ENCODE measurements at places on chromosomes 6 and 20.
A peak's percentile ranks its signal among the peaks of the same experiment; 100 is the strongest.

DNA sequence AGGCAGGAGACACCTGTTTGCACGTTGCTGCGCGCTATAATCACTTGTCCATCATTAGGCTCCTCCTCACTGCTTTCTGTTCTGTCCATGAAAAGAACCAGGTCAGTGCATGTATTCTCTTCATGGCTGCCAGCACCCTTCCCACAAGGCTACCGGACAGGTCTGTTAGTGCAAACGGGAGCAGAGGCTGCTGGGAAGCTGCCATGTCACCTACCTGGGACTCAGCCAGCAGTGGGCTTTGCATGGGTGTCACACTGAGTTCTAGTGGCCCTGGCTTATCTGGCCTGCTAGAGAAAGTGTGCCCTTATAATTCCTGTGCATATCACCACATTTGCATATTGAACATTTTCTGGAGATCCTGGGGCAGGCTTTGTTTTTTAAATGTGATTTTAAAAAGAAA lies 24.8 kb downstream of the LYRM2 start:
- no peak for DNase-seq

GRCh38 chr6:1619673-1620503 lies 10.2 kb downstream of the FOXC1 start:
- DNase-seq = no peak

- DNase-seq = no peak
Observed at GRCh38 chr6:150276168-150276936, 92.5 kb upstream of the IYD start.

GRCh38 chr20:33290852-33291251 lies 7.8 kb downstream of the BPIFB1 start:
- DNase-seq = no peak

DNA sequence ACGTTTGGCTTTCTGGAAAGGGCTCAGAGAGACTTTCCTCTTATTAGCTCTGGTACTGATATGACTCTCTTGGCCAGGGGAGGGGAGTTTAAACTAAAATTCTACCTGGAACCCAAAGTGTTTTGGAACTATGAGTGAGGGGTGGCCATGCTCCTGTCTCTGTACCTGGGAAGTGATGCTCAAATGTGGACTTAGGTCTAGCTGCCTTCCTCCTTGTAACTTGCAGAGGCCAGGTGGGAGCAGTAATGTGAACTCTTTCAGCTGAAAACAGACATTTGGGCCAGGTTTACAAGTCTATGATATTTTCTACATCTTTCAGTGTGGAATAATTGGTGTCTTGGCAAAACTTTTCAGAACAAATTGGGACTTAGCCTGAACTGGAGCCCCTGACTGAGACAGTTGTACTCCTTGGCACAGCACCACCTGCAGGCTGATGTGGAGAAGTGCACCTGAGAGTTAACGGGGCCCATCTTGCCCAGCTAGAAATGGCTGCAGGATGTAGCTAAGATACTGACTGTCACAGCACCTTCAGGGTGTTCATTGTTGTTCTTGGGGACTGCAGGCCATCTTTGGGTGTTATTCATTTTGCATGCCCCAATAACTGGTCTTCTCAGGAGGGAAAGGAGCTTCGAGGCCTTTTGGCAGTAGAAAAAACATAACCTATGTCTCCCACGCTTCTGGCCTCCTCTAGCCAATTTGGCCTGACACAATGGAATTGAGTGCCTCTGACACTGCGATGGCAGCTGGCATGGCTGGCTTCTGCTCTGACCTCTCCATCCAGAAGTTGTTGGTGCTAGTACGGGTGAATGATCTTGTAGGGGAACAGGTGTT lies 37.1 kb downstream of the CD109 start:
- peak; percentile 33 for DNase-seq

DNA sequence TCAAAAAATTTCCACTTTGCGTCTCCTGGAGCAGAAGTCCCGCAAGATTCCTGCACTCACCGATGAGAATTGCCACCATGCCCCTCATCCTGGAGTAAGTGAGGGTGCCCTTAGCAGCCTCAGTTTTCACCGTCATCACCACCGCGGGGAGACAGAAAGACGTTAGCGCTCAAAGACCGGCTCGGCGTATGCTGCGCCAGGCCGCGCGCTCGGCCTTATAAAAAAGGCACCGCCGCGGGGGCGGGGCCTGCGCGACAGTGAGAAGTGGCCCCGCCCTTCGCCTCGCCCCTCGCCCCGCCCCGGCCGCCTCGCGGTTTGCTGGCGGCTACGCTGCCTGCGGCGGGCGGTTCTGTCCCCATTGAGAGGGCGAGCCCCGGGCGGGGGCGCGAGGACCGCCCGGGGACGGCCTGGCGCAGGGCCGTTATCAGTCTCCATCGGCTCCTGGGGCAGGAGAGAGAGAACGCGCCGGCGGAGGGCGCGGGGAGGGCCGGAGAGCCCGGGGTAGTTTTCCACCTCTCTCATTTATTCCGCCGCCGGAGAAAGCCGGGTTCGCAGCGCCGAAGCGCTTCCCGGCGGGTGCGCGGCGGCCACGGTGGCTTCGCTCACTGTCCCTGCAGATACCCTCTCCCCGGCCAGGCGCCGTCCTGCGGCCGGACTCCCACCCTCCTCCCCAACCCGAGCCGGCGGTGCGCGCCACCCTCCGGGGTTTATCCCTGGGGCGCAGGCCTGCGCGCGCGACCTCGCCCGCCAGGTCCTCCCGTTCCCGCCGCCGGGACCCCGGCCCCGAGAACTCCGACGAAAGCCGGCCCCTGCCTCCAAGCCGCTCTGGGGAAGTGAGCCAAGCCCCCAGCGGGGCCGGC lies 122.5 kb upstream of the SLC2A12 start:
- peak; percentile 79 for DNase-seq

DNA sequence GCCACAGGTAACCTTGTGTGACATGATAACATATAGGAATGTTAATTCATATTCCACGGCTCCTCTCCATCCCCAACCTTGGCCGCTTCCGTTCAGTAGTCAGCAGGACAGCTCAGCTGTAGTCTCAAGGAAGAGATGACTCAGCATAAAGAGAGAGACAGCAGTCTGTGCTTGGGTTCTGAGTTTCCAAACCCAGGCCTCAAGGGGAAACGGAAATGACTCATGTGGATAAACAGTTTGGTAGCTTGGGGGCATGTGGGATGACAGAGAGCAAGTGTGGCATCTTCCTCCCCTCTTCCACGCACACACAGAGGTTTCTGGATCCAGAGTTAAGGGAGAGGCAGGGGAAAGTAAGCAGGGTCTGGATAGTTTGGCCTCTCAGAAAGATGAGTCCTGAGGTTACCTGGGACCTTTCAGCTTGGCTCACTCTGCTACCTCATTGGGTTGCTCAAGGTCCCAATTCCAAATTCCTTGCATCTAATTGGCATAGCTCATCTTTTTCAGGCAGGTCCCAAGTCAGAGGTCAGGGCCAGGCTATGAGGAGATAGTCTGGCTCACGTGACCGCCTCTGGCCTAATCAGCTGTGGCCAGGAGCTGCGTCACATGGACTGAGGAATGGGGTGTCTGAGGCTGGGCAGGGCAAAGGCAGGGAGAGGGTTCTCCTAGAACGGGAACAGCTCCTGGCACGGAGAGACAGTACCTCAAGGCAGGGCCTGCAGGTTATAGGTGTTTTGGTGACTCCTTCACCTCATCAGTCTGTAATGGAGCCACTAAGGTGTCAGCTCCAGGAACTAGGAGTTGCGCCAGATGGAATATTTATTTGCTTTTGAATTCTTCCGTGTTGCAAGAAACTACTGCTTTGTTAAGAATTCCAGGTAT lies 36.5 kb upstream of the MLN start:
- no peak for DNase-seq

DNA sequence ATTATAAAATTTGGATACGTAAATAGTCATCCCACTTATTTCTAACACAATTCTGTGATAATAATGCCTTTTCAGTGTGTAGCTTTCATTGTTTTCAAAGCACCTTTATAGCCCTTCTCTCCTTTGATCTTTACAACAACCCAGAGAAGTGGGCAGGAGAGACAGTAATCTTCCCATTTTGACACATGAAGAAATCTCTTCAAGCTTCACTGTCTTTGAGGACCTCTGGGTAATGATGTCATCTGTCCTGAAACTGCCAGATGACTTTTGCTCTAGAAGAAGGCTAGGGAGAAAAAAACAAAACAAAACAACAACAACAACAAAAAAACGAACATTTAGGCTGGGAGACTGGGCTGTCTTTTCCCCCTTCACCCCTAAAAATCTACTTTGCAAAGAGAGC lies 203.0 kb downstream of the KCNQ5 start:
- DNase-seq = no peak

DNA sequence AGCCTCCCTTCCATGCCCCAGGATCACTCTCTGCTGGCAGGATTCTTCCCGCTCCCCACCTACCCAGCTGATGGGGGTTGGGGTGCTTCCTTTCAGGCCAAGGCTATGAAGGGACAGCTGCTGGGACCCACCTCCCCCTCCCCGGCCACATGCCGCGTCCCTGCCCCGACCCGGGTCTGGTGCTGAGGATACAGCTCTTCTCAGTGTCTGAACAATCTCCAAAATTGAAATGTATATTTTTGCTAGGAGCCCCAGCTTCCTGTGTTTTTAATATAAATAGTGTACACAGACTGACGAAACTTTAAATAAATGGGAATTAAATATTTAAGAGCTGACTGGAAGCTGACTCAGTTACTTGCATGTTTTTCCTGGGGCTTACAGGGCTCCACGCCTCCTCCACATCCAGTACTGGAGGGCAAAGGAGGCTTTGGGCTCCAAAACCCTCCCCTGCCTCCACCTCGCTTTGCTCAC lies 24.3 kb upstream of the FANCE start:
- no peak for DNase-seq

GRCh38 chr6:156940221-156940620 lies 163.0 kb downstream of the ARID1B start:
- DNase-seq = no peak

- DNase-seq = no peak
Observed at GRCh38 chr20:8645326-8645725, 423.6 kb upstream of the PLCB4 start.

- no peak for DNase-seq
Observed at GRCh38 chr6:131937703-131938631, 13.2 kb downstream of the CCN2 start.

GRCh38 chr6:3237761-3238662 lies 10.6 kb upstream of the TUBB2B start:
- DNase-seq = no peak

DNA sequence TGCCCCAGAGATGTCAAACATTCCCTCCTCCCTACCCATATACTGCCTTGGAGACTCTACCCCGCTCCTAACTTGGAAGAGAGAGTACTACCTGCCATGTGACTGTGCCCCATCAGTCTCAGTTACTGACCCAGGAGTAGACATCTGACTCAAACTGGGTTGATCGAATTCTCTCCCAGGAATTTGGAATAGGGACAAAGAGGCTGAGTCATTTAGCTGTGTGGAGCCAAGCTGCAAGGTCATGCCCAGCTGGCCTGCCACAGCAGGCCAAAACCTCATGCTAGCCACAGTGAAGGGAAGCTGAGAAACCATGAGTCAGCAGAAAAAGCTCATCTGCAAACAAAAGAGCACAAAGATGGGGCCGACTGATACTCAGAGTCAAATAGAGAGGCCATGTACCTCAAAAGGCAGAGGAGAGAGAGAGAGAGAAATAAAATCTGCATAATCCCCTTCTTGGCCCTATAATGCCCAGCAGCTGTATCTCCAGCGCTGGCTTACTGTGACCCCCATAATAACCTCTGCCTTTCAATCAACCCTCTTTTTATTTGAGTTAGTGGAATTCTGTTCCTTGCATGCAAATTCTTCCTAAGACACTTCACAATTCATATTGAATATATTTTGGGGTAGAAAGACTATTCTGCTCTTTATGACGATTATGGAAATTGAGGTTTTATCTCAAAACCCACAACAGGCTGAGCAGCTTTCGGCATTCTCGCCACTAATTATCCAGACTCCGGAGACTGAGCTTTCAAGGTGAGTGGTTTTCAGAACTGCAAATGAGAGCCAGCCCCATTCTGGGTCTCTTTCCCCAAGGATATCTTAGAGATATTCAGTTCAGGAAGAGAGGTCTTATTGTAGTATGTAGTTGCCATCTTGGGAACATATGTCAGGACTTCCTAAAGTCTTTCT lies 21.4 kb upstream of the AKIRIN2 start:
- DNase-seq = no peak

- DNase-seq = no peak
Observed at GRCh38 chr20:44028868-44029847, 114.5 kb downstream of the TOX2 start.

DNA sequence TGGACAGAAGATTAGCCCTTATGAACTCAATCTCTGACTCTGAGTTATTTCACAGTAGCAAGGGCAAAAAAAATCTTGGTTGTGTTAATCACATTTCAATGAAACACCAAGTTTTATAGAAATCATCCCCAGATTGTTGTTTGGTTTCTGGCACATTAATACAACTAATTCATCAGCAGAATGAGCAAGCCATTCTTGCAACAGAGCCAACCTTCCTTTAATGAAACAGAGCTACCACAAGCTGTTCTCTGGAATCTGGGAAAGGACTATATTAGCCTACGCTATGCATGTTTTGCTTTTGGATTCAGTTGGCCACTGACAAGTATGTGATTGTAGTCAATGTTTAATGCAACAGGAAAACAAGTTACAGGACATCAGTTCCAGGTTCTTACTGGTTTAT lies 13.8 kb upstream of the POPDC3 start:
- no peak for DNase-seq

DNA sequence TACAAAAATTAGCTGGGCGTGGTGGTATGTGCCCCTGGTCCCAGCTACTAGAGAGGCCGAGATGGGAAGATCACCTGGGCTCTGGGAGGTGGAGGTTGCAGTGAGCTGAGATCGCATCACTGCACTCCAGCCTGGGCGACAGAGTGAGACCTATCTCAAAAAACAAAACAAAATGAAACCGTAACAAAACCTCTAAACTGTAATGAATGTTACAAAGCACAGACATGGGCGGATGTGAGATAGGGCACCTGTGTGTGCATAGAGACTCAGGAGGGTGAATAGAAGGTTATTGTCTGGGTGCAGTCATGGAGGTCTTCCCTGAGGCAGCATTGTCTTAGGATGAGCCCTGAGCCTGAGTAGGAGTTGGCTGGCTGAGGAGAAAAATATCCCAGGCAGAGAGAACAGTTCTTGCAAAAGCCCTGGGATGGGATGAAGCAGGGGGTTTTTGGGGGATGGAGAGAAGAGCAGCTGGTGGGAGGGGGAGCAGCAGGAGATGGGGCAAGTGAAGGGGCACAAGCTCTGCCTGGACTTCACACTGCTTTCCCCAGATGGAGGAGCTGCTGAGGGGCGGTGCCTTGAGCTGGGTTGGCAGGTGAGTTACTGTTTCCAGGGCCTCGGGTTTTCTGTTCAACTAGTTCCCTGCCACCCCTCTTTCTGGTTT lies 5.2 kb downstream of the BCAS4 start:
- no peak for DNase-seq

- DNase-seq = no peak
Observed at GRCh38 chr20:50054626-50055511, 58.1 kb downstream of the UBE2V1 start.

DNA sequence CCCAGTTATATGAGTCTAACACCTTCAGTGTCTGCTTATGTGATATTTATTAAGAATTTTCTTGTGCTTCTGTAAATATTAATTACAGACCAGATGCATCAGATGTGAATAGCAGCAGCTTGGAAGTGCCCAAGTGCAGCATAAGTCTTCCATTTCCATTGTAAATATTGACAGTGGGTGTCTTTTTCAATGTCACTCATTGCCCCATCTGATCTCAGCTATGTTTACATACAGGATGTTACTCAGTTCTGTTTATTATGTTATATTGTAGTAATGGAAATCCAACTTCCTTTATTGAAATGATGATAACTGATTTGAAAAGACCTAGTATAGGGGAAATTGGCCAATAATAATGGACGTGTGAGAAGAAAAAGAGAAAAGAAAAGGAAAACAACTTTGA lies 296.7 kb downstream of the SAMD5 start:
- DNase-seq = no peak

All from NCI-H1092 (cell line).